ENCODE measurements at places on chromosomes 2 and 18.

- no peak for DNase-seq
Observed at GRCh38 chr18:62321201-62321600, 3.9 kb upstream of the TNFRSF11A start.

DNA sequence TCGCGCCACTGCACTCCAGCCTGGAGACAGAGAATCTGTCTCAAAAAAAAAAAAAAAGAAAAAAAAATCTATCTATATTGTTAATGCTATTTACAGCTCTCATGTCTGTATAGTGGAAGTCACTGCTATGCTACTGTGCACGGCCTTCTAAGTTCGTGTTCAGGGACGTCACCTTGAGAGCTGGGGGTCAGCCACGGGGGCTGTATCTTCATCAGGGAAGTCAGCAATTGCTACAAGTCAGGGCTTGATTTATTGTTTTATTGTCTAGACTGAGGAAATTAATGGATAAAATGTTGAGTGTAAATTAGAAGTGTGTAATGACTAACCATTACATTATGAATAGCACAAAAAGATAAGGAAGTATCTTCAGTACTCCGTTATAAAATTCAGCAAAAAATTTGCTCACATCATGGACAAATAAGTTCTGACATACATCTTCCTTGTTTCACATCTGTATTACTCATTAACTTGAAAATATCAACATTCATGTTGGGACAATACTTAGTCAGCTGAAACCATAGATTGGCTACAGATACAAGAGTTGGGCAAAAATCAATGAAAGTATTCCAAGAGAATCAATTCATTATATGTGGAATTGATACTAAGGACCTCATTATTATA lies 136.6 kb upstream of the SEC11C start:
- no peak for DNase-seq

DNA sequence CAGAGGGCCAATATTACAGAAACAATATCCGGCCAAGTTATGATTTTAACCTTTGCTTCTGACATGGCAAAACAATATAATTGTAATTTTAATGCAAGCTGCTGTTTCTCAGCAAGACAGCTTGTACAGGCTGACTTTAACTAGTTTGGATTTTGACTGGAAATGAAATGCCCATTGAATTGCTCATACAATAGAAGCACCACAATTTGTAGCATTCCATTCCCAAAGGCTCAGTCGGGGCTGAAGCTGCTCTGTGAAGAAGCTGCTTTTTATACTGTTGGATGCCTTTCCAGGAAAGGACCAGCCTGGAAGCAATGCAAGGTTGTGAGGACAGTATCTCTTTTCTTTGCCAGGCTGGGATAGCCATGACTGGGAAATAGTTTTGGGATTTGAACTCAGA lies 677.0 kb upstream of the FANCL start:
- DNase-seq: no peak

DNA sequence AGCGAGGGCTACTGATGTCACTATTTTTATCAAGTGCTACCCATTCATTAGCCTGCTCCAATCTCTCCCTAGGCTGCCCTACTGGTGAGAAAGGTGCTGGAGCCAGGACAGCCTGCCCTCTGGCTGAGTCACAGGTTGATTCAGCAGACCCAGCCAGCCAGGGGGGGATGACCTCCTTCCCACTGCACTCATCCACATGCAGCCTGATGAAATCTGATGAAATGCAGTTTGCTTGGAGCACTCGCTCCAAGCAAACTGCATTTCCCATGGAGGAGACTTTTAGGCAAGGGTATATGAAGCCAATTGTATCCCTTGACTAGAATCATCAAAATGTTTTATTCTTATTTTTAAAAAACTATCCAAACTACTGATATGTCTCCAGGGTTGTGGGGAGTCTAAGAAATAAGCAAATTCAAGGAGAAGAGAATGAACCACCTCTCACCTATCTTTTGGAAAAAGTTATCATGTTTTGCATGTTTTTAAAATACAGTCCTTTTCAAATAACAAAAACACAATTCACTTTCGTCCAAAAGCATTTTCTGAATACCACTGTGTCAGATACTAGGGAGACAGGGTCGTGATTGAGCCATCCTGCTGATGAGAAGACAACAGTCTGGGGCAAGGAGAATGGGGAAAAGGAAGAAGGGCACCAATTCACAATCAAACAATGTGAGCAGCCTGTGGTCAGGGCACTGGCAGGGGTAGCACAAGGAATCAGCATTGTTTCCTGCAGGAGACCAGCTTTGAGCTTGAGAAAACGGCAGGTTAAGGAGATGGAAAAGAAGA lies 128.3 kb downstream of the AFF3 start:
- no peak for DNase-seq

GRCh38 chr2:6782517-6783237 lies 83.0 kb downstream of the CMPK2 start:
- DNase-seq: no peak

GRCh38 chr18:68728081-68728700 lies 13.3 kb upstream of the TMX3 start:
- DNase-seq: no peak

- no peak for DNase-seq
Observed at GRCh38 chr18:63444580-63444979, 22.3 kb upstream of the VPS4B start.

- DNase-seq: no peak
Observed at GRCh38 chr2:187875261-187876141, 321.3 kb upstream of the TFPI start.

DNA sequence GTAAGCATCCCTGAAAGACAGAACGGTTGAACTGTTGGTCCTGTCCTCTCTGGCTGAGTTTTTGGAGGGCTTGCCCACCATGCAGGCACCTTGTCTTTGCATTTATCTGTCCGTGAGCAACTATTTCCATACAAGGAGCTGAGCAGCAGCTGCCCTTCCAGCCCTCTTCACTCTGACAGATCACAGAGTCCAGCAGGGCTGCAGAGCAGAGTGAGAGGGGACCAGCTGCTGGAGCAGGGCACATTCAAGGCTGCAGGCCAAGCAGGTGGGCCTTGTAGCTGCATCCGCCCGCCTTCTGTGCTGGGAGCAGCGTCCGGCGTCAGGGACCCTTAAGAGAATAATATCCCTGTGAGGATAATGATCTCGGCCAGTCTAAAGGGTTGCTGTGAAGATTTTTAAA lies 9.5 kb downstream of the SMYD1 start:
- DNase-seq: no peak

- no peak for DNase-seq
Observed at GRCh38 chr2:231395188-231396057, at the start of gene B3GNT7. Gene B3GNT7 (plus strand): TSS chr2:231395710. CDS start chr2:231395804, 94 bp downstream.

DNA sequence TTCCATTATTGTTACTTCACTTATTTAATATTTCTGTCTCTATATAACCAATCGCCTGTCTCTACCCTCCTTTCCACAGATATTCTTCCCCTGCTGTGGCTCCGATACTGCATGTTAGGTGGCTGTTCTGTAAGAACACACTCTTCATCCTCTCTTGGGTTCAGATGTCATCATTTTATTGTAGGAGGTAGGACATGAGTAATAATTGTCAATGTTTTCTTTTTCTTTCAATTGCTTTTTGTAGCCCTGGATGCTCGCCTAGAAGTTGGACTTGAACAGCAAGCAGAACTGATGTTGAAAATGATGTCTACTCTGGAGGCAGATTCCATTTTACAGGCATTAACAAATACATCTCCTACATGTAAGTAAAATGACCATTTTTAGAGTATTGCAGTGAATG lies 128.6 kb downstream of the BIRC6 start:
- no peak for DNase-seq

- DNase-seq: no peak
Observed at GRCh38 chr18:13377496-13377895, 158.9 kb downstream of the LDLRAD4 start.

- DNase-seq: no peak
Observed at GRCh38 chr2:667332-667999, 9.7 kb downstream of the TMEM18 start.

DNA sequence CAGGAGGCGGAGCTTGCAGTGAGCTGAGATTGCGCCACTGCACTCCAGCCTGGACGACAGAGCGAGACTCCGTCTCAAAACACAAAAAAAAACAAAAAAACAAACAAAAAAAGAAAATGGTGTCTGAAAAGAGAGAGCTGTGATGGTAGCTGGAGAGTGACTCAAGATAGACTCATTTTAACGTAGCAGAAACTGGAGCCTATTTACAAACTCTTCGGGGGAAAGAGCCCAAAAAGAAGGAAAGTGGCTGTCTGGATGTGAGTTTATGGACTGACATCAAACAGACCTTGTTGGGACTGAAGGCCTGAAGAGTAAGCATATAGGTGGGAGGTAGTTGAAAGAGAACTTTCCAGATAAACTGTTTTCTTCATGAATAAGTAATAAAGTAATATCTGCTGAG lies 51.8 kb downstream of the LIMS1 start:
- no peak for DNase-seq

- no peak for DNase-seq
Observed at GRCh38 chr2:17798338-17798737, 17.9 kb upstream of the MSGN1 start.

DNA sequence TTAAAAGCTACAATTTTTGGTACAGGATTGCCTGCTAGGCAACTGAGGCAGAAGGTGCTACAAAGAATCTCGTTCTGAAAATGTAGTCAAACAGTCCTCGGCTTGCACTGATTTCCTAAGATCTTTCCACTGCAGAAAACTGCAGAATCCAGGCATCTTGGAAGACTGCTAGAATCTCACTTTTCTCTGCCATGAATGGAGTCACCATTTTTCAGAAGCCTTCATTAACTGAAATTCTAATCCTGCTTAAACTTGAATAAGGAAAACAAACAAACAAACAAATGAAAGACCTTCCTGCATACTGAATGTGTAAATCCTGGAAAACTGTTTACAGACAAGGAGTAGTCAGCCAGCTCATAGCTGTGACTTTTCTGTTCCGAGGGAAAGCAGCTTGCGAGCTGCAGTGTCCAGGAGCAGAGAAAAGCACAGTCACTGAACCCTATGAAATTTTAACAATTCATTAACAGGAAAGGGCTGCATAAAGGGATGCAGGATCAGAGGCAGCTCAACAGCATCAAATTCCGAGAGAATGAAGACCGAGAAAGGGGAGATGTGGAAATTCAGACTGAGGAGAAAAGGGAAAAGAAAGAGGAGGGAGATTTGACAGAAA lies 210.5 kb upstream of the PIK3C3 start:
- peak; percentile 45 for DNase-seq

DNA sequence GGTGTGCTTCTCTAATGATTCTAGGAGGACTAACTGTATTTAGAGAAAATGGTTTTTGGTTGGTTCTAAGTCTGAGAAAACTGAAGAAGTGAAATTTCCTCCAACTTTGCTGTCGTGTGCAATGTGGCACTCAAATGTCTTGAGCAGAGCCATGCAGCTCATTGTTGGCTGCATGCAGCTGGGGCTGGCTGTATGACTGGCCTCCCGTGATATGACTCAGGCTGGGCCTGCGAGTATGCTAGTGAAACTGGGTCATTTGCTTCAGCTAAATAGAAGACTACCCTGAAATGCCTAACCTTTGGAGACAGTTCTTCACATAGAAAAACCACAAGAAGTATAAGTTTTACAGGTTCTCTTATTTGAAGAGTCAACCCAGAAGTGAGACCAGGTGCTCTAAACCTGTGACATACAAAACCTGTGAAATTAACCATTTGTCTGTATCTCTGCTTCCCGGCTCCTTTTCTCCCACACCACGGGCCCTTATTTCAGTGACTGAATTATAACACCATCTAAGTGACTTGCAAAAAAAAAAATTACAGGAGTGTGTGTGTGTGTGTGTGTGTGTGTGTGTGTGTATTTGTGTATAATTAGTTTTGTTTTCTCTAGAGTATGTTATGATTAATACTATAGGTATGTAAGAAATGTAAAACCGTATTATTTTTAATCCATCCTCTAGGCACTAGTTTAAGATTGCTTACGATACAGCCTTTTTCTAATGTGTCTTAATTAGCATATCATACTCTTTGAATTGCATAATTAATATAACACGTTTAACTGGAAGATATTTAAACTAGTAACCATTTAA lies 15.9 kb downstream of the POLI start:
- DNase-seq: no peak

DNA sequence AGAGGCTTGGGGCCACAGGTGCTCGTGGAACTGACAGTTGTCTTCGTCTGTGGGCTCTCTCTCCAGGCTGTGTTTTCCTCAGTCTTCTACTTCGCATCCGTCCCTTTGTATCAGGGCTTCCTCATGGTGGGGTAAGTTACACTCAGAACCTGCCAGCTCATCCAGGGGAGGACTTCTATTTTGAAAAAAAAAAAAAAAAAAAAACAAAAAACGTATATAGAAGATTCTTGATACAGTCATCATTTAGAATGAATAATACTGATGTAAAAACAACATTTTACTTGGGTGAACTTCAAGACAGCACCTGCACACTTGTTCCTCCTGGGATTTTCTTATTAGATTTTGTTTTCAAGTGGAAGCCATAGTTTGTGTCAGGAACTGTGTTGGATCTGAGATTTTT lies 47.7 kb upstream of the NFATC1 start:
- DNase-seq: no peak

DNA sequence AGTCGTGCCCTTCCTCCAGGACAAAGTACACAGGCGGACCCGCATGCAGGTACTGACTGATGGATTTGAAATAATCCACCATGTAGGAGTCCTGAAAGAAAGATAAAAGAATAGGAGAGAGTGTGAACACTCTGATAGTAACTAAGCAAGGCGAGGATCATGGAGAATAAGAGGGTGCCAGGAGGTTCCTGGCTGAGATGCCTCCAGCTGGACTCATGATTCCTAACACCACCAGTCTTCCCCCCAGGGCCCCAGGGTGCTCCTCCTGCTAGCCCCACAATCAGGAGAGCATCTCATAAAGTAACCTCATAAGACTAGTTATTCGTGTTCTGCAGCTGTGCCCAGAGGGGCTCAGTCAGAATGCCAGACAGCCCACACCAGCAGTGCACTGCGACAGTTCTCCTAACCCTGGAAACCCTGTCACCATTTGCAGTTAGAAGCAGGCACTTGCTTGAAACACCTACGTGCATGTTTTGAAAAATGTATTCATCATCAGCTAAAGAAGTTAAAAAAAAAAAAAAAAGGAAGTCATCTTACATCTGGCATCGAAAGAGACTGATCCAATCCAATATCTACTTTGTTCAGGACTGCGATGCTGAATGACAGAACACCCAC lies 36.7 kb downstream of the RMC1 start:
- no peak for DNase-seq

DNA sequence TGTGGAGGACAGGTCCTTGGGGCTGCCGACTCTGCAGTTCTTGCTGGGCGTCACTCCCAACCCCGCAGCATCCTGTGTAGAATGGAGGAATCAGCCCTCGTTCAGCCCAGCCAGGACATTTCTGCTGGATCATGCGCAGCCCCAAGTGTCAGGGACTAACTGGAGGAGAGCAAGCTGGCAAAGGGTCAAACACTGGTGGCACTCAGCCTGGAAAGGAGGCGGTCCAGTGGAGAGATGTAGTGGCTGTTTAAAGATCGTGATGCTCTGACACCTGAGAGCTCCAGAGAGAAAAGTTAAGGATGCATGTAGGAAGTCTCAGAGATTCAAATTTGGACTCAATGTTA lies 63.6 kb upstream of the SH3RF3 start:
- DNase-seq: no peak

- DNase-seq: no peak
Observed at GRCh38 chr2:109519513-109519912, 94.3 kb downstream of the SEPTIN10 start.

DNA sequence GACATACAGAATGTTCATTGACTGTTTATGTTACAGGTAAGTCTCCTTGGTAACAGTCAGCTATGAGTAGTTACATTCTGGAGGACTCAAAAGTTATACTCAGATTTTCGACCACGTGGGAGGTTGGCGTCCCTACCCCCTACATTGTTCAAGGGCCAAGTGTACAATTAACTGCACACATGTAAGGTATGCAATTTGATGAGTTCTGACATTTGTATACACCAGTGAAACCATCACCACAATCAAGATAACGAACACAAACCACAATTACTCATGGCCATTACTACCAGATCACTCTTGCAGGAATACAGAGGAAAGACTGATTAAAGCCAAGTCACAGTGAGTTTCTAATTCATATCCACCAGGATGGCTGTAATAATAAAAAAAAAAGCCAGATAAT lies 39.6 kb upstream of the LDLRAD4 start:
- no peak for DNase-seq
